ENCODE measurements at places on chromosomes 11 and 22.

GRCh38 chr11:133669371-133670053 lies 137.2 kb upstream of the OPCML start:
- DNase-seq = no peak

DNA sequence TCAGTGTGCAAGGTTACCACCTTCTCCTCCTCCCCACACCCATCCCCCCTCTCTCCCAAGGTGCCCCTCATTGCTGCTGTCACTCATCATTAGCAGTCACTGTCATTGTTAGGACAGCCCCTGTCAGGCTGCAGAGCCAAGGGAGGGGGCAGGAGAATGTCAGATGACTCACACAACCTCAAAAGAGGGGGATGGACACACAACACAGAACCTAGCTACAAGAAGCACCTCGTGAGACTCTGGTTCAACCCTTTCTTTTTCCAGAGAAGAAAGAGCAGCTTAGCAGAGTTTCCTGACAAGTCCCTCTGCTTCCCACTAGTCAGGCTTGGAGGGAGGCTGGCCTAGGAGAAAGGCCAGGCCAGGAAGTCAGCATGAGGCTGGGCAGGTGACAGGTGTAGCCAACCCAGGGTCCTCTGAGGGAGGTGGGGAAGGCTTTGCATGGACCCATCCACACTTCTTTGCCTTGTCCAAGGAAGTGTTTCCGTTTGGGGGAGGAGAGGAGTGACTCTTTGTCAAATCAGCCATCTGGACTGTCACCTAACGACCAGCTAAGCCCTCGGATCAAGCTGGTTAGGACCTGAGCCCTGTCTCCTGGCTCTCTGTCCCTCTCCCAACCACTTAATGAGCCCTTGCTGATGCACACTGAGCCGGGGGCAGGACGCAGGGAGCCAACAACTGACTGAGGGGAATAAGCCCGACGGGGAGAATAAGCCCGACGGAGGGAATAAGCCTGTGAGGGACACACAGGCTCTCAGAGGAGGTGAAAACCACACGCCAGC lies 18.3 kb downstream of the ADORA2A start:
- DNase-seq = no peak

DNA sequence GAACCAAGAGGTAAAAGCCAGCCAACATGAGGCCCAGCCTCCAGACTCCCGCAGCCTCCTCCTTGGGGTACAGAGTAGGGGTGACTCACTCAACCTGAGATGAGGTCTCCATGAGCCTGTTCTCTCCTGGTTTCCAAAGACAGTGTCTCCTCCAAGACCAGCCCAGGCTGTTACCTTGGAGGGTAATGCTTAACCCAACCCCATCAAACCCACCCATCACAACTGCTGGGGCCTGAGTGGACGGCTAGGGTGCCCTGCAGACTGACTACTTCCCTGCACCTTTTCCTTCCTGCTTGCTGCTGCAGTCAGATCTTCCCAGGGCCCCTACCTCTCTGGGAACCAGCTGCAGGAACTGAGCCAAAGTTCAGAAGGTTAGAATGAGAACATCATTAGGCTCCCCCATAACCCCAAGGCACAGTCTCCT lies 5.1 kb upstream of the NOL12 start:
- no peak for DNase-seq

GRCh38 chr11:96188243-96189006 lies 154.6 kb downstream of the MAML2 start:
- DNase-seq = no peak

DNA sequence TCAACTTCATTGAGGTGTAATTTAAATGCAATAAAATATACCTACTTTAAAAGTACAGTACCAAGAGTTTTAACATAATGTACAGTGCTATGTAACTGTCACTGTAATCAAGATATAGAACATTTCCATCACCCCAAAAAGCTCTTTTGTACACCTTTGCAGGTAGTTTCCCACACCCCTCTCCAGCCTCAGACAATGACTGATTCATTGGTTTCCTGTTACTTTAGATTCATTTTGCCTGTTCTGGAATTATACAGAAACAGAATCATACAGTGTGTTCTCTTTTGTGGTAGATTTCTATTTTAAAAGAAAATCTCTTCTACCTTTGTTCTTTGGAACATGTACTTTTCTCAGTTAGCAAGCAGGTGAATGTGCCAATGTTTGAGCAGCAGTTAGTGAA lies 38.2 kb downstream of the SHISA8 start:
- no peak for DNase-seq

DNA sequence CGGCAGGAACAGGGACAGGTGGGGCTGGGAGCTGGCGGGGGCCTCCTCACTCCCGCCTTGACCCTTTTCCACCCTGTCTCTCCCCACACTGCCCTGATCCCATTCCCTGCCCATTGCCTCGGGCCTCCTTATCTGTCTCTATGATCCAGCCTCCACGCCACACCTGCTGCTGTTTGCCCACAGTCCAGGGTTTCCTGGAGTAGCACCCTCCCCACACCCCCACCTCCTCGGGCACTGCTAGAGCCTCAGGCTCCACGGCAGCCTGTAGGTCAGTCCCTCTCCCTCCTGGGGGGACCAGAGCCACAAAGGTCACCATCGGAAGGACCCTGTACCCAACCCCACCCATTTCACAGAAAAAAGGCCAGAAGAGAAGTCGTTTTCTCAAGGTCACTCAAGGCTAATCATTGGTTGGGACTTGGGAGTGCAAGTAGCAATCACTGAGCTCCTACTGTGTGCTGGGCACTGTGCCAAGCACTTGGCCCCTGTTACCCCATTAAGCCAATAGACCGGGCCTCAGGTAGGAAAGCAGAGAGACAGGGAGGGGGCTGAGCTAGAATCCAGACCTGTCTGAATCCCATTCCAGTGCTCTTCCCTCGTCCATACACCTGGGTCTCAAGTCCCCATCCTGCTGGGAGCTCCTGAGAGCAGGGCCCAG lies 71.8 kb downstream of the PDE2A start:
- no peak for DNase-seq

- no peak for DNase-seq
These were observed 29.4 kb downstream of the DAGLA start for GRCh38 chr11:61709572-61709971.

DNA sequence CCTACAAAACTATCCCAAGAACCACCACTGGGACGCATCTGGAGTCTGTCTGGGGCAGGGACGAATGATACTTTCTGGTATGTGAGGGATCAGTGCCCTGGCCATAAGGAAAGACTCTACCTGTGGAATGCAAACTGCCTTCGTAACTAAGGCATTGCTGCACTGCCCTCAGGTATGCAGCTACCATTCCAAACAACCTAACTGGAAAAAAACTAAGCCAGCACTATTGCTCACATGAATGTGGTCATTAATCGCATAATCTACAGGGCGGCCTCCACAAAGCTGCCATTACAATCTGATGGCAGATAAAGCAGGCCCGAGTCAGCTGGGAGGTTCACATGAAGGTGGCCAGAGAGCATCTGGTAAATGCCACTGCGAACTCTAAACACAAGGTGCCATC lies 3.9 kb downstream of the PACSIN2 start:
- DNase-seq = no peak

DNA sequence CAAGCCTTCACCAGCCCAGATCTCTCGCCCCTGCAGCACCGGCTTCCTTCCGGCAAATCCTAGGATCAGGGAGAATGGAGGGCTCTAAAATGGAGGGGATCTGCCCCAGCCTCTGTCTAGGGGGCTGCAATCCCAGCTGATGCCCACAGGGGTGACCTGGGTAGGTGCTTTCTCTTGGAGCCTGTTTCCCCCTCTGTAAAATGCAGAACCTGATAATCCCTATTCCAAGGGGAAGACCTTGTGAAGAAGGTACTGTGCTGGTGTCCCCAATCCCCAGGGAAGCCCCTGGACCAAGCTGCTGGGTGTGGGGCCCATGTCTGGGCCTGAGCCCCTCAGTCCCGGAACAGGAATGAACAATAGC lies 2.8 kb downstream of the EMID1 start:
- DNase-seq = no peak

DNA sequence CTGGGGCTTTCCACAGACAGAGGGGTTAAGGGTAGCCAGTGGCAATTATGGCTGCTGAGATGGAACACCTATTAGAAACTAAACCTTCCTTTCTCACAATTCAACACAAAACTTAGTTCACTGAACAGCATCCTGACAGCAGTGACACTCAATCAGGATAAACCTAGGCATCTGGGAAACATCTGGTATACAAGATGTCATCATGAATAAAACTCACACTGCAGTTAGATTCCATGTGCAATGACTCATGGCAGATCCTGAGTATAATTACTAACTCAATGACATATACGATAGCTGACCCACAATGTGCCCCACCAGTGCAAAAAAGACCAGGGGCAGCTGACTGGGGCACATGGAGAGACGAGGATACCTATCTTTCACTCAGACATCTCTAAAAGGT lies 17.7 kb downstream of the RBFOX2 start:
- DNase-seq = no peak

- DNase-seq = no peak
These were observed 4.3 kb upstream of the CHID1 start for GRCh38 chr11:914747-915501.

DNA sequence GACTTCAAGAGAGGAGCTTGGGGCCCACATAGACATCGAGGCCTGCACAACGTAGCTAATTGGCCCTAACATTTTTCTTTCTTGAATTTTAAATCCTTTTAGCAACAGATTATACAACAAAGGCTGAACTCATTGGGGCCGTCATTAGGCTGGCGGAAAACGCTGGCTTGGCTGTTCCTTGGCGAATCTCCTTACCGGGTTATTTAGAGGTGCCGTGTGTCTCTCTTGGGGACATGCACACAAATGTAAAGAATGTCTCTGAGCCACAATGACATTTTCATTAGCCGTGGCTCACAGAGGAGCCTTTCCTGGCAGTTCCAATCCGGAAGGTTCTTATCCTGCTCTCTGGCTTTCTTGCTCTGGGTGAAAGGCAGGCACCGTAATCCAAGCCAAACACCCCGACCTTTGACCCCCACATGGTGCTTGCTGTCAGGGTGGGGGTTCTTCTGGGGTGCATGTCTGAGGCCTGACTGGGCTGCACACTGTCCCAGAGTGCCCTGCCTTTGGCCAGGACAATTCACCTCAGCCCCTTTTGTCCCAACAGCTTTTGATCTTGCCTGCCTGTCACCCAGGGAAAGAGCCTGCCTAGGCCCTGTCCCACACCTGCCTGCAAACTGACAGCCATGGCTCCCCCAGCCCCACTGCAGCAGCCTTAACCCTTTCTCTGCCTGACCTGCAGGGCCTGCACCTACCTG lies 9.2 kb upstream of the FGF3 start:
- no peak for DNase-seq

DNA sequence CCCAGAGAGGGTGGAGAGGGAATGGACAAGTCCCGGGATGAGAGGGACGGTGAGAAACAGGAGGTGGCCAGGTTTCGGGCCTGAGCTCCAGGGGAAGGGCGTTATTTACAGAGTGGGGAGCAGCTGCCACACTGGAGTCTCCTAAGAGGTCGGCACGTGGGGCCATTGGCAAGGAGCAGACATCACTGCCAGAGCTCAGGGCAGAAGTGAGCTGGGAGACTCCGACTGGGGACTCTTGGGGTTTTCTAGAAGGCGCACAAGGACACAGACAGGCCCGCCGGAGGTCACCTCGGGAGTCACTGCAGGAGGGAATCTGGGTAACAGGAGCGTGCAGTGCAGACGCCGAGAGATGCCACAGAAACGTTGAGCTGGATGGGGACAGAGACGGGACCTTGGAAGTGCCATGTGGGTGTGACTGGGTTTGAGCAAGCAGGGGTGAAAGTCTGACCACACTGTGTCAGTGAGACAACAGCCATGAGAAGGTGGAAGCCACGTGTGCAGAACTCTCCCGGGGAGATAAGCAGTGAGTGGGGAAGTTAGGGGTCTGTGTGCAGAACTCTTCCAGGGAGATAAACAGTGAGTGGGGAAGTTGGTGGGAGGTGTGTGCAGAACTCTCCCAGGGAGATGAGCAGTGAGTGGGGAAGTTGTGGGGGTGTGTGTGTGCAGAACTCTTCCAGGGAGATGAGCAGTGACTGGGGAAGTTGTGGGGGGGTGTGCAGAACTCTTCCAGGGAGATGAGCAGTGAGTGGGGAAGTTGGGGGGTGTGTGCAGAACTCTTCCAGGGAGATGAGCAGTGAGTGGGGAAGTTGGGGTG lies 187.5 kb downstream of the SHANK2 start:
- DNase-seq = no peak

- DNase-seq = no peak
These were observed 127.6 kb downstream of the CNTN5 start for GRCh38 chr11:99148352-99148751.

GRCh38 chr22:31945971-31946680 lies 1.8 kb downstream of the YWHAH start:
- no peak for DNase-seq

GRCh38 chr11:110859240-110859840 lies 147.1 kb upstream of the ARHGAP20 start:
- no peak for DNase-seq

Measured in nucleus accumbens (tissue), 56 donors.